Fibroblast of the aortic adventitia (primary cell): ENCODE measurements at places on chromosomes 4 and X.

- peak; percentile 92 for DNase-seq
These were observed 84.1 kb downstream of the TMEM164 start for GRCh38 chrX:110086916-110087484.

GRCh38 chrX:46340696-46341095, 204.5 kb downstream of the ZNF674 start:
- no peak for DNase-seq

- DNase-seq: peak; percentile 74
These were observed 151.4 kb upstream of the USP9X start for GRCh38 chrX:40933706-40934425.

- DNase-seq: no peak
These were observed 29.6 kb downstream of the NKX3-2 start for GRCh38 chr4:13514722-13515121.

- DNase-seq: no peak
These were observed 1787.4 kb upstream of the ADGRL3 start for GRCh38 chr4:59412739-59413138.

DNA sequence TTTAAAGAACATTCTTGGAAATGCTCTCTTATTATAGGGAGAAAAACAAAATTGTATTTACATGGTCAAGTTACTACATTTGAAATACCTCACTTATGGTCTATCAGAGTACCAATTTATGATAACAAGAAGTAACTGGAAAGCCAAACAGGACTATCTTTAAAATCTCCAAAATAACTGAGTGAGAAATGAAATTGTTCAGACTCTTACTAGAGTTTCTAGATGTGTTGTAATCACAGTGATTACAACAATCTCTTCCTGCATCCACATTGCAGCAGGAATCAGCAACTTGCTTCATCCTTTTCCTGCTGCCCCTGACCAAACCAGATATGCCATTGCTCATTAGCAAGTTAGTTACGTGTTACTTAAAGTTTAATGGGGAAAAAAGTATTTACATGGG, 245.2 kb upstream of the SMIM31 start:
- peak; percentile 2 for DNase-seq

DNA sequence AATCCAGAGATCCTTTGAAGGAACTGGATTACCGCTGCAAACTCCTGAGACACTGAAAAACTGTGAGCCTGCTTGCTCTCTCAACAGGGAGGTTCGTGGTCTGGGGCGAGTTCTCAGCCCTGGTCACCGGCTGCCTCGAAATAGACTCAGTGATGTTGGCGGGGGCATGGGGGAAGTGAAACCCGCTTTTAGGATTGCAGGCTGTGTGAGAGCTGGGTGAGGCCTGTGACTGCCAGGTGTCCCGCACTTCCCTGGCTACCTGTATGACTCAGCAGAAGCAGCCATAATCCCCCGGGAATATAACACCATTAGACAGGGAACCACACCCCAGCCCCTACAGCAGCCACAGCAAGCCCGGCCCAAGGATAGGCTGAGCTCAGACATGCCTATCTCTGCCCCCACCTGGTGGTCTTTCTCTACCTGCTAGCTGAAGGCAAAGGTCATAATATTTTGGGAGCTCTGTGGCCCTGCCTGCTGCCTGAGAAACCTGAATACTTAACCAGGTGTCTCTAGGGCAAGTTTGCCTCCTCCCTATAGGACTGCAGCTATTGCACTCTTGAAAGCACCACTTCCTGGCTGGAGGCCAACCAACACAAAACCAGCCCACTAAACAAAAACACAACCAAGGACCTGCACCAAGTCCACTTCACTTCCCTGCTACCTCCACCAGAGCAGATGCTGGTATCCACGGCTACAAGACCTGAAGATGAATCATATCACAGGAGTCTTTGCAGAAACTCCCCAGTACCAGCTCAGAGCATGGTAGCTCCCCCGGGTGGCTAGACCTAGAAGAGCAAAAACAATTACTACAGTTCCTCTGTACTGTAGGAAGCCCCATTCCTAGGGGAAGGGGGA, 202.0 kb downstream of the RRAGB start:
- DNase-seq: no peak

DNA sequence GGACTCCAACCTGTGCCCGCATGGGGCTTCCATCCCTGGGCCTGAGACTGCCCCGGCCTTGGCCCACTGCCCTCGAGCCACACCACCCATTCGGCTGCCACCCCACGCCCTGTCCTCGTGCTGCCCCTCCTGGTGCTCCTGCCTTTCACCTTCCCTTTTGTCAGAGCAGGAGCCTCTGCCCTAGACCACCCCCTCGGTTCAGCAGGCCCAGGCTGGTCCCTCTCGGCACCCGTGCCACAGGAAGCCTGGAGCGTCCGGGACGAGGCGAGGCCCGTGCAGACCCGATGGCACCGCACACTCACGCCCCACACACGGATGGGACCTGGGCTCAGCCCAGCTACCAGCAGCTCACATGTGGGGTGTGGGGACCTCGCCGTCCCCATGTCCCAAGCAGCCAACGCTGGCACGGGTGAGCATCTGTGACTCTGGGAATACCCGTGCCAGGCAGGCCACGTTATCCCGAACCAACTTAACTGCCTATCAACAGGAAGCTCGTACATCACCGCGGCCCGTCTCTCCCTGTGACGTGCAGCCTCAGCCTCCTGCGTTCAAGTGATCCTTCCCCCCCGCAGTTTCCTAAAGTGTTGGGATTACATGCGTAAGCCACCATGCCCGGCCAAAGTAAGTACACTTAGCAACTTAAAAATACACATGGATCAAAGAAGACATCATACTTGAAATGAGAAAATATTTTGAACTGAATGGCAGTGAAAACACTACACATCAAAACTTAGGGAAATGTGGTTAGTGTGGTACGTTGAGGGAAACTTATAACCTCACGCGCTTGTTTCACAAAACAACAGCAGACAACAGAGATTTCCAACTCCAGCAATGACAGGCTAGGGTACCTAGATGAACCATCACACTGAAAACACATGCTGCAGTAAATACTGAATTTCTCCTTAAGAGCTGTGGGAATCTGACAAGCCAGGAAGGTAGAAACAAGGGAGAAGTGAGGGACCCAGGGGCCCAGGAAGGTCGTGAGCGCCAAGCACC, 29.0 kb downstream of the LRPAP1 start:
- no peak for DNase-seq

GRCh38 chrX:153551135-153551534, 33.7 kb downstream of the ATP2B3 start:
- peak; percentile 27 for DNase-seq

GRCh38 chr4:48295116-48295515, 25.5 kb upstream of the TEC start:
- peak; percentile 61 for DNase-seq

DNA sequence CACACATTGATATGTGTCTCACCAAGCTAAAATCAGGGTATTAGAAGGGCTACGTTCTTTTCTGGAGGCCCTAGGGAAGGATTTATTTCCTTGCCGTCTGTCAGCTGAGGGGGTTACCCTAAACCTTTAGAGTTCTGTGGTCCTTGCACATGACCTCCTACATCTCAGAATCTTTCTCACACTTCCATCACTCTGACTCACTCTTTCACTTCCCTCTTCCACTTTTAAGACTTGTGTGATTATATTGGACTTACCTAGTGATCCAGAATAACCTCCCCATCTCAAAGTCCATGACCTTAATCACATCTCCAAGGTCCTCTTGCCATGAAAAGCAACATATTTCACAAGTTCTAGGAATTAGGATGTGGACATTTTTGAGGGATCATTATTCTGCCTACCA, 53.6 kb upstream of the FUNDC1 start:
- DNase-seq: no peak

DNA sequence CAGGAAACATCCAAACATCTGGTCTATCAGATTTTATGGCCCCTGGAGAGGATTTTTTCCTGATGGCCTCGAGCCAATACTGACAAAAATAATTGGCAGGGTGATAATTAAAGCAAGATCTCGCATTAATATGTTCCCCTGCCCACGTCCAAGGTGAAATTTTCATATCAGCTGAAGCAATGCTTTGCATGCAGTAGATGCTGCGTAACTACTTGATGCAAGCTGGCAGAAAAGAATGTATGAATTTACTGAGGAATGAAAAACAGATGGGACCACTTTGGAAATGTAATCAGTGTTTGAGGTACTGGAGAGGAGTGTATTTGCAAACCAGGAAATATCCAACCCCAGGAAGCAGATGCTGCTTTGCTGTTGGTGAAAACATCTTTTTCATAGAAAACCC, 36.8 kb upstream of the REST start:
- DNase-seq: peak; percentile 68

GRCh38 chrX:112786076-112786475, 54.6 kb downstream of the AMOT start:
- DNase-seq: no peak

- peak; percentile 99 for DNase-seq
These were observed 104.6 kb downstream of the TMEM144 start for GRCh38 chr4:158314756-158315487.

DNA sequence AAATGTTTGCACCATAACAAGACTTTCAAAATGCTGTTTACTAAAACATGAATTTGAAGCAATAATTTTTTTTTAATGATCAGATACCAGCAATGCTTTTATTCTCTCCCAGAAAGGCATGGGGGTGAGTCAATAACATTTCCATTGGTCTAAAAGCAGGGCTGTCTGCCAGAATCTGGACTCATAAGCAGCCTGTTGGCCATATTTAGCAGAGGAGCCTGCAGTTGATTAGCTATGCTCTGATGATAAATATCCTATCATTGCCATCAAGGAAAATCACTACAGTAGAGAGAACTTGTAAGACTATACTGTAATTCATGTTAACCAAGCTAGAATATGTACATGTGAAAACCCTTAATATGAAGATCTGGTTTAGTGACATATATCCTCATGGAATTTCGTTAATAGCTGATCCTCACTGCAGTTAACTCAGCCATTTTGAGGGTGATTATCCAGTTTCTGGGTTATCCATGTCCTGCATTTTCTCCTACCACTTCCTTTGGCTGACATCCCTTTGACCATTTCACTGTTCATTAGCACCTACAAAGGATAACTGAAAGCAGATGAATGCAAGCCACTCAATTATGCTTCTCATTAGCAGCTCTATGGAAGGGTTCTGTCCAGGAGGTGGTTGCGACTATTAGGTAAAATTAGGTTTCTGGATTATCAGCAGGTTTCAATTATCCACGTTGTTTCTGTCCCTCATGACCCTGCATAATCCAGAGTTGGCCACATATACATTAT, 72.9 kb upstream of the DIAPH2 start:
- peak; percentile 57 for DNase-seq

- peak; percentile 93 for DNase-seq
These were observed 115.0 kb upstream of the HS3ST1 start for GRCh38 chr4:11543706-11544105.

- no peak for DNase-seq
These were observed 6.8 kb downstream of the AIMP1 start for GRCh38 chr4:106323119-106323518.

GRCh38 chrX:136766785-136767103, 14.0 kb downstream of the ARHGEF6 start:
- no peak for DNase-seq

DNA sequence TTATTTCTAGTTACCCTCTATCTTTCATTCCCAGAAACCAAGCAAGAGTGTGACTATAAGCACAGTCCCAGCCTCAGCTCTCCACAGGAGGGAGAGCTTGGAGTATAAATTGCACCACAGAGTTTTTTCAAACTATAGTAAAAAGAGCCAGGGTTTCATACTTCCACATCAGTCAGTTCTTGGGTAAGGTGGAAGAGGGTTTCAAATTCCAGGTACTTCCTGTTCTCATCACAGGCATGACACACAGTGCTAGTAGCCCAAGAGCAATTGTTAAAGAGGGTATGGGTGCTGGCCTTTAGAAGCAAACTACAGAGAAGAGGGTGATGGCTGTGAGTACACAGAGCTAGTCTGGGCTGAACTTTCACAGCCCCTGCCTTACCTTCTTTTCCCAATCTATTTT, 5.7 kb upstream of the IL1RAPL1 start:
- no peak for DNase-seq

- peak; percentile 64 for DNase-seq
These were observed 52.8 kb upstream of the ANKRD17 start for GRCh38 chr4:73311428-73311827.

DNA sequence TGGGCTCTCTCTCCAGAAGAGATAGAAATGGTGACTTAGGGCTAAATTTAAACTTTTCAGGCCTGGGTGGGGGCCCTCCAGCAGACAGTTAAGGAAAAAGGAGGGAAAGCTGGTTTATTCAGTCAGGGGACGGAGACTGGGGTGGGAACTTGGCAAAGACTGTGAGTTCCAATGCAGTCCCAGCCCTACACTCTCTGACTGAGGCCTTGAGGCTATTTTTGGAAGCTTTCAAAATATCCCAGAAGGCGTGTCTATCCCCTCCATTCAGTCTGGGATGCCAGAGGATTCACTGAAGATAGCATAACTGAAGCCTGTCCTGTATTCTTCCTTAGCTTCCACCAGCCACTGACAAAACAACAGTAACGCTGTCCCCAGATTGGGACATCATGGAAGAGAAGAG, 32.1 kb upstream of the MSN start:
- peak; percentile 59 for DNase-seq

- DNase-seq: peak; percentile 77
These were observed 345.3 kb upstream of the TENM3 start for GRCh38 chr4:181897935-181898334.
